ENCODE measurements at places on chromosomes 7 and 10.
A peak's percentile ranks its signal among the peaks of the same experiment; 100 is the strongest.

DNA sequence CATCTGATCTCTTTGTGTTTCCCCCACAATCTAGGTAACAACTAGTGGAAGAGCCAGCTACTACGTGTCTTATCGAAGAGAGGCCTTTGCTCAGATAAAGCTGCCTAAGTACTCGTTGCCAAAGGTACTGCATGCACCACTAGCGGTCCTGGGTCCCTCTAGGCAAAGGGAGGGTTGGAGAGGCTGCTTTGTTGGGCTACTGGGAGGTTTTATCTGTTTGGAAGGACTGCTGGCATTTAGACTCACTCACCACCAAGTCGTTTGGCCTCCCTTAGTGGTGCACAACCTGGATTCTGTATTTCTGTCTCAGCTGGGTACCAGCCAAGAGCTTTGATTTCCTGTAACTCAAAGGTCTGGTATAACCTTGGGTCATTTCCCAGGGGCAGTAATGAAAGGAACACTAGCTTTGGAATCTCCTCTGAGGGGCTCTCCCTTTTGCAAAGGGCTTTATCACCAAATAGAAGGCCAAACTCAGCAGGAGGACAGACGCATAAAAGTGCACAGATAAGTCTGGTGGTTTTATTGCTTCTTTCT lies 498.3 kb downstream of the SORCS3 start:
- DNase-seq = no peak

DNA sequence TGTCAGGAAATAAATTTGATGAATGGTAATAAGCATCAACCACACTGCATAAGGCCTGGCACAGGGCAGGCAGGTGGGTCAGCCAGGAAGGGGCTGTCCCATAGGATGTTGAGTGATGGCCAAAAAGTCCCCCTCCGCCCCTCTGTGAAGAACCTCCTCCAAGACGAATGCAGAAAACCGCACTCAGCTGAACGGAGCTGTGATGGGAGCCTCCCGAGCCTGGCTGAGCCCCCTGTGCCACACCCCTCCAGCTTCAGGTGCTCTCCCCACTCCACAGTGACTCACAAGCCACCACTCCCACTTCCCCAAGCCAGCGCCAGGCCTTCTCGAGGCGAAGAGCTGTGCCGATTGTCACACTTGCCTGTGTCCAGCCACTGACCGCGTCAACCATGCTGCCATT lies 184.2 kb downstream of the MAD1L1 start:
- DNase-seq = no peak

GRCh38 chr7:94367949-94368348 lies 26.7 kb upstream of the COL1A2 start:
- DNase-seq = no peak

DNA sequence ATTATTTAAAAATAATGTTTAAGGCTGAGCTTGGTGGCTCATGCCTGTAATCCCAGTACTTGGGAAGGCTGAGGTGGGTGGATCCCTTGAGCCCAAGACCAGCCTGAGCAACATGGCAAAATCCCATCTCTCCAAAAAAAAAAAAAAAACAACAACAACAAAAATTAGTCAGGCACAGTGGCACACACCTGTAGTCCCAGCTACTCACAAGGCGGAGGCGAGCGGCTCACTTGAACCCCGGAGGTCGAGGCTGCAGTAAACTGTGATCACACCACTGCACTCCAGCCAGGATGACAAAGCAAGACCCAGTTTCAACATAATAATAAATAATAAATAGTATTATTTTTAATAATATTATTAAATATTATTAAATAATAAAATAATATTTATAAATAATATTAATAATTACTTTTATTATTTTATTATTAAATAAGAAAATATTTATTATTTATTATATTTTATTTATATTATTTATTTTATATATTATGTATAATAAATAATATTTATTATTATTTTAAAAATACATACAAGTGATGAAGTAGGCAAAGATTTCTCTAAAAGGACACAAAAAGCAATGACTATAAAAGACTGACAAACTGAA lies 8.4 kb upstream of the LRRC61 start:
- no peak for DNase-seq

GRCh38 chr10:95559896-95560277 lies 1.3 kb downstream of the SORBS1 start:
- DNase-seq = no peak

- DNase-seq = peak; percentile 33
These were observed 7.4 kb upstream of the ZMYND11 start for GRCh38 chr10:127612-128432.

DNA sequence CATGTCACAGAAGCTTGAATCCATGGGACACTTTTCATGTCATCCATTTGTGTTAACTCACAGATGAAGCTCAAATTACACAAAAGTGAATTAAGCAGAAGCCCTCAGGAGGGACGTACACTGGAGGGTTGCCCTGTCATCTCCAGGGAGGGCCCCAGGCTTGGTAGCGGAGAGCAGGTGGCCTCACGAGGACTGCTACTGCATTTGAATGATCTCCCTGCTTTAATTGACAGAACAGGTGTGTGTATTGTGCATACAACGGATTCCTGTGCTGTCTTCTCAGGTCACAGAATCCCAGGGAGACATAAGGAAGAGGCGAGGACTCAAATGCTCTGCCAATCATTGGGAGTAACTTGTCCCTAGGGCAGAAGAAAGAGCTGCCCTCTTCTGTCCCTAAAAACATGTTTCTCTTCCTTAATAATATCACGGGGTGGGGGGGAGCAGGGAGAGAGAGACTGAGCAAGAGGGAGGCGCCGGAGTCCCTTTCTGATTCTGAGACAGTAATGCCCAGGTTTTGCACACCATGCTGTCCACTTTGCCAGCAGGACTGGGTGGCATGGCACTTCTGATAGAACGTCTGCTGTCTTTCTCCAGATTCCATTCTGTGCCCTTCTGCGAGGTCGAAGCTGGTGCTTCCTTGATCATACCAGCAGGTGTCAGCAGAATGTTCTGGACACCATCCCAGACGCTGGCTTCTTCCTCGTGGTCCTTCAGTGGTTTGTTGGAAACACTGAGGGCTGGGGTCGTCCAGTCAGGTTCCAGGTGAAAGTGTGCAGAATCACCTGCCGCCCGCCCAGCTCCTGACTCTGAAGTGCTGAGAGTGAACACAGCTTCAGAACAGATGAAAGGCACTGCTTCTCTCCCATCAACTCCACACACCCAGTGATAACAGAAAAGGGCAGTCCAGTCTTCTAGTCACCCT lies 26.2 kb upstream of the RASGEF1A start:
- peak; percentile 15 for DNase-seq

- no peak for DNase-seq
These were observed 155.4 kb downstream of the ADK start for GRCh38 chr10:74306227-74306982.

DNA sequence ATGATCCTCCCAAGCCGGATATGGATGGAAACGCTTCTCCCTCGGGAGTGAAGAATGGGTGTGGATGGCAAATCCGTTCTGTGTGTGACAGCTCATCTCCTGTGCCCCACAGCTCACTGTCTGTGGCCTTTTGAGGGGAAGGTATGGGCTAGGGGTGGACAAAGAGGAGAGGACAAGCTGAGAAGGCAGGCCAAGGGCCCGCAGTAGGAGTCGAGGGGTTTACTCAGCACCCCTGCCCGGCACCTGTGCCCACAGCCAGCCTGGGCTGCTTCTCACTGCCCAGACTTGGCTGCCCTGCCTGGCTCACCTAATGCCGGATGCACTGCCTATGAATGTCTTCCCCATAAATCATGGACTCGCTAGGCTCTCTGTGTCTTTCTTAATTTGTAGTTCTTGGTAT lies 503.8 kb downstream of the TCERG1L start:
- DNase-seq = no peak

- DNase-seq = no peak
These were observed 114.2 kb downstream of the PAXIP1 start for GRCh38 chr7:154888690-154889089.

DNA sequence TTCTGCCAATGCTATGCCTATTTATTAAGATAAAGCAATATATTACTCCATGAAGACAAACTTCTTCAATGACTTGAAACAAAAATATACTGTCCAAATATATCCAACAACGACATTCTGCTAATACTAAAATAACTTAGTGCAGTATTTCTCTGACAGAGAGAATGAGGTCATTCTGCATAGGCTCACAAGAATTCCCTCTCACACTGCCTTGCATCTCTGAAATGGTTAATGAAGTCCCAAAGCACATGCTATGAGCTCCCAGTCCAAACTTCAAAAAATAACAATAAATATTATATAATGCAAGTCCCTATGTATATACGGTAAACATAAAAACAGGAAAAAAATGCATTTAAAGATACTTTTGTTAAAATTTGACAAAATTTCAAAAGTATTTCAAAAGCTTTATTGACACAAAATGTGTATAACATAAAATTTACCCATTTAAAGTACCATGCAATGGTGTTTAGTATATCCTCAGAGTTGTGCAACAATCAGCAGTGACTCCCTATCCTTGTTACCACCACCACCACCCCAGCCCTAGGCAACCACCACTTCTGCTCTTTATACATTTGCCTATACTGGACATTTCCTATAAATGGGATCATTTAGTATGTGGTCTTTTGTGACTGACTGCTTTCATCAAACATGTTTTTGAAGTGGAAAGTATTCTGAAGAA lies 27.6 kb downstream of the CHCHD3 start:
- DNase-seq = no peak

GRCh38 chr10:118118716-118119115 lies 72.0 kb upstream of the RAB11FIP2 start:
- DNase-seq = no peak

DNA sequence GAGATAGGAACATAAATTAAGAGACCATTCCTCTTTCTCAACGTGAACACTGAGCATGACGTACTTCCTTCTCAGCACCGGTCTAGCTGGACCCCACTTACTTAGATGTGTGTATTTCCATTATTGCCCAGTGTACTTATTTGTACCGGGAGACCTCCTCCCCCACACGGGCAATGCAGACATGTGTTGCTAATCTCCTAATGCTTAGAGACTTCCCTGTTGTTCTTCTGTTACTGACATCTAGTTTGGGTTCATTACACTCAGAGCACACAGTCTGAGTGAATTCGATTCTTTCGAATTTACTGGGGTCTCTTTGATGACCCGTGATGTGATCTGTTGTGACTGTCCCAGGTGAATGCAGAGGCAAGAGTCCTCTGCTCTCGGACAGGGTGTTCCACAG lies 260.0 kb downstream of the MAD1L1 start:
- no peak for DNase-seq

- no peak for DNase-seq
These were observed 30.8 kb upstream of the SAR1A start for GRCh38 chr10:70201105-70201504.

GRCh38 chr10:27535317-27535716 lies 31.2 kb downstream of the RAB18 start:
- no peak for DNase-seq

DNA sequence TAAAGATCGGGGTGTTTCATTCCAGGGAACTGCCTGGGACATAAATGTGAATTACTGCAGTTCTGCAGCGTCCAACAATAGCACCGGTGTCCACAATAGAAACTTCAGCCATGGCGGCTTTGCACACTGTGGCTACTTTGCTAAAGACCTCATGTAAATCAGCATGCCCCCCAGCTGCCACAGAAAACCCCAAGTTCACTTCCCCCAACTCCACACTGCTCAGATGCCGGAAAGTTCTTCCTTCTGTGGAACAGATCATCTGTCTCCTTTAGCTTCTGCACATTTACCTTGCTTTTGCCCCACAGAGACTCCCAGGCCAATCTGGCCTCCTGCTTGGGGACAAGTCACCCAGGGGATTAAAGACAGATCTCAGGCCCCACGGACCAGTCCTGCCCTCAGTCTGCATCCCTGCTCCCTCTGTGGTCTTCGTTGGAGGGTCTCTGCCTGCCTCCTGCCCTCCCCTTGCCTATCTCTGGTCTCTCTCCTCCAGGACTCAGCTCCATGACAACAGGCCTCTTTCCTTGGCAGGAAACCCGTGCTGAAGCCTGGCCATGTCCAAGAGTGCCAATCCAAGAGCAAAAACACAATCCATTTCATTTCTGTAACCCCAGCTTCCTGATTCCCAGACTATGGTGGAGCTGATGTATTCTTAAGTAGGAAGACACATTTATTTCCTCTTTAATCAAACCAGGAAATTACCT lies 403.2 kb downstream of the RPS24 start:
- no peak for DNase-seq

- no peak for DNase-seq
These were observed 9.2 kb upstream of the MRLN start for GRCh38 chr10:59762505-59762904.

GRCh38 chr10:80191589-80192270 lies 13.6 kb downstream of the ANXA11 start:
- no peak for DNase-seq

- no peak for DNase-seq
These were observed 214.0 kb upstream of the TMEM72 start for GRCh38 chr10:44697116-44697515.

GRCh38 chr7:46970476-46970875 lies 611.4 kb downstream of the TNS3 start:
- DNase-seq = no peak

- DNase-seq = no peak
These were observed 44.1 kb upstream of the NRF1 start for GRCh38 chr7:129567377-129567776.

DNA sequence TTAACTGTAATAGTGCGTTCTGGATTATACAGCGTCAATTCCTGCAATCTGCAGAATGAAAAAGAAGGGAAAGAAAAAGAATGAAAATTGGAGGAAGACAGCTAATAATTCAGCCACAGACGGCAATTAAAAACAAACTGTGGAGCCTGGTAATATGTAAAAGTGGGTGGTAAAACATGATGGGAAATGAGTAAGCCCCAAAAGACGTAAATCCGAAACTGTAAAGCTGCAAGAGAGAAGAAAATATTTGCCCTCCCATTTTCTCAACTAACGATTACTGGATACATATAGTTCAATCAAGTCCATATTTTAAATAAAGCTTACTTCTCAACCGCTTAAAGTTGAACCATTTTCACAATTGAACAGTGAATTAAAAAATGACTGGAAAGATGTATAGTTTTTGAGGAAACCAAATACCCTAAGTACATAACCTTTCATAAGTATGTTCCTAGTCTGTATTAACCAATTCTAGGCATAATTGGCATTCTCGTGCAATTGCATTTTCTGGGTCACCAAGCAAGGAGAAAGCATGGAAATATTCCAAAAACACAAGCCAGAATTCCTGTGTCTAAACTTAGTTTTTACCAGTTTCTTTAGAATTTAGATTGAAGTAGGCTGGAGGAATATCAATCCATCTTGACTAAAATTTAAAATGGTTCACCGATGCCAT lies 44.8 kb downstream of the MALSU1 start:
- DNase-seq = no peak

- no peak for DNase-seq
These were observed 104.0 kb downstream of the CYTH3 start for GRCh38 chr7:6168477-6168868.

DNA sequence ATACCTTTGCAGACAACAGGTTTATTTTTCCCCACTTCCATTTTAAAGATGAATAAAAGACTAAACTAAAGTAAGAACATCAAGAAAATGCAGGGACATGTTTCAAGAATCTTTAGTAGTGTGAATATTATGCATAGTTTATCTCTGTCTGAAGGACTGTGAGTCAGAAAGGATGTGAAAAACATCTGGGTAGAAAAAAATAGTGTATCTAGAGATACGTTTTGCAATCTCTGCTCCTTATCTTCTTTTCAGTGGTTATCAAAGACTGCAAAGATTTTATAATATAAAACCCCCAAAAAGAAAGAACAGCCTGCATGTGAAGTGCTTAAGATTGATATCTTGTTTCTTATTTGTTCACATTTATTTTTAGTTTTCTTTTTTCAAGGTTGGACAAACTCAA lies 101.9 kb upstream of the ARHGAP21 start:
- DNase-seq = no peak

- DNase-seq = peak; percentile 6
These were observed 62.5 kb downstream of the MKI67 start for GRCh38 chr10:128063736-128064107.

- DNase-seq = peak; percentile 55
These were observed 4.1 kb downstream of the IMPDH1 start for GRCh38 chr7:128405471-128406313.
